Right renal cortex interstitium (tissue), 3 donors: ENCODE measurements at places on chromosomes 6 and 20.
A peak's percentile ranks its signal among the peaks of the same experiment; 100 is the strongest.

- no peak for DNase-seq
Measured at GRCh38 chr6:5294392-5295211, 33.3 kb downstream of the FARS2 start.

DNA sequence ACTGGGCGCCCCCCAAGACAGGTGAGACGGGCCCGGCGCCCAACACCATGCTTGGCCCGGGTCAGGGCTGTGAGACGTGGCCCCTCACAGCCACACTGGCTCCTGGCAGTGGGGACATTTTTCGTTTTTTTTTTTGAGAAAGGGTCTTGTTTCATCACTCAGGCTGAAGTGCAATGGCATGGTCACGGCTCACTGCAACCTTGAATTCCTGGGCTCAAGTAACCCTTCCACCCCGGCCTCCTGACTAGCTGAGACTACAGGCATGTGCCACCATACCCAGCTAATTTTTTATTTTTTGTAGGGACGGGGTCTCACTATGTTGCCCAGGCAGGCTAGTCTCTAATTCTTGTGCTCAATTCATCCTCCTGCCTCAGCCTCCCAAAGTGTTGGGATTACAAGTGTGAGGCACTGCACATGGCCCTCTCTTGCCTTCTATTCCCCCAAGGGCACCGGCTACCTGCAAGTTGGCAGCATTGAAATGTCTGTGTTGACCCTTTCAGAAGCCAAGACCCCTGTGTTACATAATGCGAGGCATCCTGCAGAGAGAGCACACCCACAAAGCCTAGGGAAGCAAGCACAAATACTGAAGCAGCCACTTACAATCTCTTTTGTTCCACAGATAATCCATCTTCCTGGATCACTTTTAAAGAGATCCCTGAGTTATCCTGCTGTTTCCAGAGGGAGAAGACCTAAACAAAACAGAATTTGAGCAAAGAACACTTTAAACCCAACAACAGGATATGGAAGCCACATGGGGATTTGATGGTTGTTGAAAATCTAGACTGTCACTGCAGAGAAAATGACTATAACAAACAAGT lies 57.5 kb upstream of the SLC4A11 start:
- peak; percentile 13 for DNase-seq

- no peak for DNase-seq
Measured at GRCh38 chr6:112274774-112275173, 20.4 kb upstream of the LAMA4 start.

DNA sequence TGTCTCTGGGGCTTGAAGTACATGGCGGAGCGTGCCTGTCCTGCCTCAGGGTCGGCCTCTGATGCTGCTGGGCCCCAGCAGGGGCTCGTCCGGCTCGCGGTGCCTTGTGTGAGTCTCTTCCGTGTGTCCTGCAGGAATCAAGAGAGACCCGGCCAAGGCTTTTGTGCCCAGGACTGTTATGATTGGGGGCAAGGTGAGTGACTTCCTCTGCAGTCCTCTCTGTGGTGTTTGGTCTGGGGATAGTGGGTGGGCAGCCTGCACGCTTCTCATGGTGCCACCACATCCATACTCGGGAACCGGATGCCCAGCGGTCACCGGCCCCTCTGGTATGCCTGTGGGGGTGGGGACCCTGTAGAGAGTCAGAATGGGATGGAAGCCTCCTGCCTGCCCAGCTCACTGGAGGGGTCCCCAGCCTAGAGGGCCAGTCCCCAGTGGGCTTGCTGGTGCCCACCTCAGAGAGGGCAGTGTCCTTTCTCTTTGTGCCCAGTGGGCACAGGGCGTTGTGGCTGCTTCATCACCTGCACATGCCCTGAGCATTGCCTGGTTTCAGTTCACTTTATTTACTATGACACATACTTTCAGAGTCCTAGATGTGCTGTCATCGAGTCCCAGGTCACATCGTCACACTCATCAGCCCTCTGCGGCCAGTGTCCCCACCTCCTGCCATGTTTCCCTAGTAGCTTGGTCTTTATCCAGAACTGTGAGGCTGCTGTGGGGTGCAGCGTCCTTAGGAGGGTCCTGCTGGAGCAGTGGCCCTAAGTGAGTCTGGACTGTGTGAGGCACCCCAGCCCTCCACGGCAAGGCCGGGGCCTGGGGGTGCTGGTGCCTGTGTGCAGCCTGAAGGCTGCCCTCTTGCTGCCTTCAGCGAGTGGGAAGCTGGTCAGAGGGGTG lies 40.7 kb downstream of the PYGB start:
- no peak for DNase-seq

- DNase-seq, result no peak
Measured at GRCh38 chr6:131029626-131030297, 33.3 kb downstream of the EPB41L2 start.

GRCh38 chr20:1900321-1900801 lies 5.2 kb downstream of the SIRPA start:
- DNase-seq, result no peak

GRCh38 chr6:96626759-96627364 lies 63.9 kb downstream of the FHL5 start:
- DNase-seq, result no peak

DNA sequence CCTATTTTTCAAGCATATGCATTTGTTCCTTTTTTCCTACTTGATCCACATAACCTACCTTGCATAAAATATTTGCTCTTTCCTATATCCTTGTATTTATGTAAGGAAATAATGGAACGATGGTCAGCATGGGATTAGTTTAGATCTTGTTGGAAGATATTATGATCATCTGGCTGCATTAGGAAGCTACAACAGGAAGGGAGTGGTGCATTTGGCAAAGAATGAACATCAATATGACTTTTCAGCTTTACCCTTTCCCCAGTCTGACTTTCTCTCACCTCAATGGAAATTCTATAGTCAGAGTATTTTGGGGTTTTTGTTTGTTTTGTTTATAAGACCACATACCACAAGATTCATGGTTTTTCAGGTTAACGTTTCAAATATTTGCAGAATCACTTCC lies 66.0 kb downstream of the HS3ST5 start:
- no peak for DNase-seq

- no peak for DNase-seq
Measured at GRCh38 chr6:140824595-140824994, 1308.1 kb upstream of the GJE1 start.
